MCF 10A (cell line): ENCODE measurements at places on chromosomes 5 and 9.

DNA sequence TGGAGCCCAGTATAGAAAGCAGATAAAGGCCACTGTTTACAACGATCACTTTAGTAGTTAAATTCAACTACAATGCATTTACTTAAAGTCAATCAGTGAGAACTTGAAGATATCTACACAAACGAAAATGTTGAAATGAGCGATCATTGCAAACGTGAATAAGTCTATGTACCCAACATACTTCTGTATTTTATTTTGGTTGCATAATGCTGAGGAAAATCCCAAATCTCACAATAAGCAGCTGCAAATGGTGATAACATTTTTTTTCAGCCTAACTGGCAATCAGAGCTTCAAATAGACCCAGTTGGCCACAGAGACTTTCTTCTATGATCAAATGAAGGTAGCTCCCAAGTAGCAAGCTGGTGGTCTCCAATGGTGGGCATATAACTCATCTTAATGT lies 32.1 kb downstream of the PDGFRB start:
- no peak for DNase-seq

GRCh38 chr9:91253488-91253887 lies 108.2 kb downstream of the AUH start:
- peak; percentile 30 for DNase-seq

DNA sequence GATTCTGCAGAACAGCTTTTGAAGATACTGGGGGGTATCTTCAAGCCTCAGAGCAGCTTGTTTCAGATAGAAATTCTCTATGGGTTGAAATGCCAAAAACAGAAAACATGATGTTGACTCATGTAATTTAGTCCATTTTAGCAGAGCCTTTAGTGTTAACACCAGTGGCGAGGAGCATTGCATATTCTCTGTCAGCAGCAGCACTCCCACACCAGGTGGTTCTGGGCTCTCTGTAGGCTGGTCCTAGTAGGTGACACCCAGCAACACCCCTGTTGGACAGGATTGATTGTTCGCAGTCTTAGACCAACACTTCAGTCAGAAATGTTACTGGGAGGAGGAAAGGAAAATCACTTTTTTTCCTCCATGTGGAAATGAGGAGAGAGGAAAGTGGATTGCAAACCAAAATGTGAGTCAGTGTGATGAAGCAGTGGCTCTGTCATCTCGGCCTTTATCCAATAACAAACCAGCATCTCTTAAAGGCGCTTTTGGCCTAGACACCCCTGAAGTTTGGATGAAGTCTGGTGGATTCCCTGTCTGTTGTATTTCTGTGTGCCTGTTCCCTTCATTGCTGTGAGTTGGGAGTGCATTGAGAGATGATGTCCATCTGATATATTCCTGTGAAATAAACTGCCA lies 16.8 kb downstream of the SLC46A2 start:
- no peak for DNase-seq

DNA sequence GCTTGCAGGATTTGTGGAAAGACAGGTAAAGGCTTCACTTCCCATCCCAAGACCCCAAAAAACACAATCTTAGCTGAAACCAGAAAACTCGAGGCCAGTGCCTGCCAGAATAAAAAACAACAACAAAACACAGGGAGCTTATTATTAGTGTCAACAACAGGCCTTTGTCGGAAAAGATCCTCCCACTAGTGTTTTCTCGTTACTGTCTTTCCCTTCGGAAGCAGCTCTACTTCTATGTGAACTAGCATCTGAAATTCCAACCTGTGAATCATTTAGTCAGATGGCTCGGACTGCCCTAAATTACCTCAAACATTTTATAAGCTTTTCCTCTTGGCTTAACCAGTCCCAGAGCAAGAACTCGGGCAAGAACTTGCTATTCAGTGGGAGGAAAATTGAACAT lies 122.2 kb upstream of the GNA14 start:
- DNase-seq: no peak

DNA sequence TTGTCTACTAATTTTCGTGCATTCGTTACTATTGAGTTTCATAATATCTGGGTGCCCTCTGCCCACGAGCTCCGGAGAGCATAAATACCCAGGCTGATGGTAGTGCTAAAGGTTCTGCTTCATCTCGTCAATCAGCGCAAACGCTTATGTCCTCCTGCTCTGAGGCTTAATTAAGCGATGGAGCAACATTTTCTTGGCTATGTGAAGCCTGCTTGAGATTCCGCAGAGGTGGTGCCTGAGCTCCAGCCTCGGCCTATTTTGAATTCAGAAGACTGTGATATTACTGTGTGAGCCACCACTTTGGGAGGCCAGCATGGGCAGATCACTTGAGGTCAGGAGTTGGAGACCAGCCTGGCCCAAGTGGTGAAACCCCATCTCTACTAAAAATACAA lies 44.8 kb downstream of the ANXA2R start:
- no peak for DNase-seq
